Common myeloid progenitor, CD34-positive (primary cell): ENCODE measurements at places on chromosomes 2 and 18.

DNA sequence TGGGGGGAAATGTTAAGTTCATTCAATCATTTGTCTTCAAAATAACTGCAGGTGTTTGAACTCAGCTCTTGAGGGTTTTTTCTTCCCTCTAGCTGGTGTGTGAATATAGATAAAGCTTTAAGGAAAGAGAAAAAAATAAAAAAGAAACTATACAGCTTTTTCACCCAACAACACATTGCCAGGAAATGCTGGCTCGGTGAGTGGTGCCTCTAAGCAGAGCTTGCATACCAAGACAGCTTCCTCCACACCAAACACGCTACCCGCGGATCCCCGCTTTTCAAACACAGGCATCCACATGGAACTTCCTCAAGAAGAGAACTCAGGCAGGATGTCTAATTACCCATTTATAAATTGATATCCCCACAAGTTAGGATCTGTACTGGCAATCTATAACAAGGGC, 69.8 kb upstream of the TANK start:
- H3K4me3 ChIP-seq = peak overlapping the region; percentile 52
- no peak overlapping the region for H3K27ac ChIP-seq
- no peaks in the 10 kb centered on the region for H3K36me3 ChIP-seq
- H3K27me3 ChIP-seq = no peaks in the 10 kb centered on the region
- peak; percentile 82 for DNase-seq

DNA sequence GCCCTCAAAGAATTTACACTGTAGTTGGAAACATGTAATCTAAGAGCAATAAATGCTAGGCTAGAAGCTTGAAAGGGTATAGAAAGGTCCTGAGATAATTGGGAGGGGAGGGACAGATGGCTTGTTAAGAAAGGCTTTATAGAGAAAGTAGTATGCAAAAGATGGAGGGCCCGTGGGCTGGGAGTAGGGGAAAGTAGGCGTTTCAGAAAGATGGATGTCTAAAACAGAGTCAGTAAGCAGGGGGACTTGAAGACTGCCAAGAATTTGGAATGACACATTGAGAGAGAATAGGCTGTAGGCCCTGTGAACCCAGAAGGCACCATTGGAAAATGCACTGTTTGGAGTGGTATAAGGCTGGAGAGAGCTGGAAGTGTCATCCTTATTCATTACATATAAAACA, 822 bp downstream of the PSMG2 start:
- no peaks in the 10 kb centered on the region for H3K27me3 ChIP-seq
- H3K4me1 ChIP-seq = peaks cover 5% of the 10 kb centered on the region
- DNase-seq = no peak
- peaks cover 22% of the 10 kb centered on the region for H3K36me3 ChIP-seq

DNA sequence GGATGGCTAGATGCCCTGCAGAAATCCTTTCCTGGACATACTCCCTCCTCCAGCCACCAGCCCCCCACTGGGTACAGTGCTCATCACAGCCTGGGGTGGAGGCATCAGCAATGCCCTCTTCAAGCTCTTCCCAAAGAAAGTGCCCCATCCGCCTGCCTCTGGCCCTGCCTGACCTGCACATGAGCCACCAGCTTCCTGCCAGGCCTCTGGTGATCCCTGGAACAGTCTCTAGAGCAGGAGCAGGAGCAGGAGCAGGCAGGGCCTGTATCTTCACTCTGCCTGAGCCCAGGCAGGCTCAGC, 54.1 kb upstream of the CAB39 start:
- H3K36me3 ChIP-seq = no peaks in the 10 kb centered on the region
- no peaks in the 10 kb centered on the region for H3K27me3 ChIP-seq
- H3K27ac ChIP-seq = peak overlapping the region; percentile 71
- H3K4me3 ChIP-seq = peak overlapping the region; percentile 52
- peaks cover 55% of the 10 kb centered on the region for H3K4me1 ChIP-seq

GRCh38 chr18:6404834-6405233, 9.9 kb downstream of the L3MBTL4 start:
- no peak for DNase-seq
- no peaks in the 10 kb centered on the region for H3K27me3 ChIP-seq
- H3K4me3 ChIP-seq = no peak overlapping the region
- H3K4me1 ChIP-seq = no peaks in the 10 kb centered on the region
- no peak overlapping the region for H3K27ac ChIP-seq
- no peaks in the 10 kb centered on the region for H3K36me3 ChIP-seq

- H3K36me3 ChIP-seq = no peaks in the 10 kb centered on the region
- peaks cover 24% of the 10 kb centered on the region for H3K4me1 ChIP-seq
- no peak overlapping the region for H3K27ac ChIP-seq
- no peak overlapping the region for H3K4me3 ChIP-seq
- H3K27me3 ChIP-seq = no peaks in the 10 kb centered on the region
Measured at GRCh38 chr2:99825630-99826029, 316.8 kb downstream of the AFF3 start.

DNA sequence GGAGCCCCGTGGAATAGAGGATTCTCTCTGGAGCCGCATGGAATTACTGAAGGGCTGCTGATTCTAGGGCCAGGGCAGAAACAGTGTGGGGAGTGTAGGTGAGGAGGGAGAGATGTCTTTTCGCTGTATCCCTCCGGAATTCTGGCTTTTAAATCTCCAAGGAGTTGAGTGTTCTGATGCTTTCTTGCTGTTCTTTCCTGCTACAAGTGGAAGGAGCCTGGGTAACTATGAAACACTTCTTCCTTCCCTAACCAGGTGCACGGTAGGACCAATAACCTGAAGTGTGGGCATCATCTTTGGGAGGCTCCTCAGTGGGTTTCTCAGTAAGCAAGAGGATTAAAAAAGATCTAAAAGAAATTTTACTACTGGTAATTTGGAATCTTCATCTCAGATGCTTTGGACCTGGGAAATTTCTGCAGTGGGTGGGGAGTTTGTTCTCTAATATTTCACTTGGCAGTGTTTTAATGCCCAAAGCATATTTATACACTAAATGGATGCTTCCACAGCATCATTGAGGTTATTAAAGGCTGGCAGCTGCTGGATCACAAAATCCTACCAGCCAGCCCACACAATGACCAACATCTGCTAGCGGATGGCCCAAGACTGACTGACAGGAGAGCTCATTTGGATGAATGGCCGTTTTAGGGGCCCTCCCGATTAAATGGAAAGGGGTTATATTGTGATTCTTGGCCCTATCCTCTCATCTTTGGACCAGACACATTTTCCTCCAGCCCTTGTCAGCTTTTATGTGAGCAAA, 2.1 kb downstream of the EML6 start:
- H3K36me3 ChIP-seq = no peaks in the 10 kb centered on the region
- peaks cover 4% of the 10 kb centered on the region for H3K27me3 ChIP-seq
- DNase-seq = no peak
- peaks cover 9% of the 10 kb centered on the region for H3K4me1 ChIP-seq

GRCh38 chr2:212811921-212812320, 273.3 kb upstream of the ERBB4 start:
- no peak overlapping the region for H3K4me3 ChIP-seq
- H3K27ac ChIP-seq = no peak overlapping the region
- peaks cover 4% of the 10 kb centered on the region for H3K27me3 ChIP-seq

- no peaks in the 10 kb centered on the region for H3K4me1 ChIP-seq
- no peak overlapping the region for H3K27ac ChIP-seq
- no peaks in the 10 kb centered on the region for H3K36me3 ChIP-seq
- no peaks in the 10 kb centered on the region for H3K27me3 ChIP-seq
- no peak overlapping the region for H3K4me3 ChIP-seq
Measured at GRCh38 chr2:86272111-86272510, 65.3 kb downstream of the REEP1 start.

- DNase-seq = no peak
- H3K27ac ChIP-seq = no peak overlapping the region
- H3K36me3 ChIP-seq = peaks cover 33% of the 10 kb centered on the region
- H3K27me3 ChIP-seq = no peaks in the 10 kb centered on the region
- no peaks in the 10 kb centered on the region for H3K4me1 ChIP-seq
Measured at GRCh38 chr18:63402246-63403162, 19.8 kb downstream of the VPS4B start.

DNA sequence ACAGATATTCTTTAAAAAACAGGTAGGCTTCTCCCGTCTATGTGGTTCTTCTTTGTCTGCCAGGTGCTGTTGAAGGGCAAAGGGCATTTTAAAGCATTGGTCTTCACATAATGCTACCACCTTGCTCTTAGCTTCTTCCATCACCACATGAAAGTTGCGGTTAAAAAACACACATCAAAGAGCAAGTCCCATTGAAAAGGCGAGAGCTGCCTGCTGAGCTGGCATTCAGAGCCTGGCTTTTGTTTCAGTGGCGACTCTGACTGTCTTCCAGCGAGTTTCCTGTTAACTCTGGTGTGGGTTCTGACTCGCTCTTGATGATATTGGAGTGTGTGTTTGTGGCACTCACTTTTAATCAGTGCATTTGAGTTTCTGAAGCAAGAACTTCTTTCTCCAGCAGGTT, 624.9 kb upstream of the FANCL start:
- H3K27me3 ChIP-seq = no peaks in the 10 kb centered on the region
- no peak overlapping the region for H3K27ac ChIP-seq
- H3K4me1 ChIP-seq = no peaks in the 10 kb centered on the region
- H3K36me3 ChIP-seq = no peaks in the 10 kb centered on the region
- H3K4me3 ChIP-seq = no peak overlapping the region
- DNase-seq = no peak

DNA sequence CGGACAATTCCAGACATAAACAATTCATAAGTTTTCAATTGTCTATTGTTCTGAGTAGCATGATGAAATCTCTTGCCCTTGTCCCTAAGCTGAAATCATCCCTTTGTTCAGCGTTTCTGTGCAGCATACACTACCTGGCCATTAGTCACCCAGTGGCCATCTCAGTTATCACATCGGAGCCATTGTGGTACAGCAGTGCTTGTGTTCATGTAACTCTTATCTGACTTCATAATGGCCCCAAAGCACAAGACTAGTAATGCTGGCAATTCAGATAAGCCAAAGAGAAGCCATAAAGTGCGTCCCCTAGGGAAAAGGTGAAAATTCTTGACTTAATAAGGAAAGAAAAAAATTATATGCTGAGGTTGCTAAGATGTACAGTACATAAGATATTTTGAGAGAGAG, 127.2 kb downstream of the FHOD3 start:
- H3K4me3 ChIP-seq = no peak overlapping the region
- no peaks in the 10 kb centered on the region for H3K36me3 ChIP-seq
- DNase-seq = no peak
- H3K27me3 ChIP-seq = no peaks in the 10 kb centered on the region
- H3K4me1 ChIP-seq = no peaks in the 10 kb centered on the region

GRCh38 chr2:157596992-157597681, 31.5 kb downstream of the ACVR1C start:
- H3K36me3 ChIP-seq = no peaks in the 10 kb centered on the region
- H3K4me1 ChIP-seq = peaks cover 3% of the 10 kb centered on the region
- H3K27ac ChIP-seq = no peak overlapping the region
- no peaks in the 10 kb centered on the region for H3K27me3 ChIP-seq

- H3K27ac ChIP-seq = no peak overlapping the region
- peaks cover 2% of the 10 kb centered on the region for H3K4me1 ChIP-seq
- H3K4me3 ChIP-seq = no peak overlapping the region
- H3K27me3 ChIP-seq = no peaks in the 10 kb centered on the region
Measured at GRCh38 chr2:42864641-42865280, 72.4 kb upstream of the HAAO start.

DNA sequence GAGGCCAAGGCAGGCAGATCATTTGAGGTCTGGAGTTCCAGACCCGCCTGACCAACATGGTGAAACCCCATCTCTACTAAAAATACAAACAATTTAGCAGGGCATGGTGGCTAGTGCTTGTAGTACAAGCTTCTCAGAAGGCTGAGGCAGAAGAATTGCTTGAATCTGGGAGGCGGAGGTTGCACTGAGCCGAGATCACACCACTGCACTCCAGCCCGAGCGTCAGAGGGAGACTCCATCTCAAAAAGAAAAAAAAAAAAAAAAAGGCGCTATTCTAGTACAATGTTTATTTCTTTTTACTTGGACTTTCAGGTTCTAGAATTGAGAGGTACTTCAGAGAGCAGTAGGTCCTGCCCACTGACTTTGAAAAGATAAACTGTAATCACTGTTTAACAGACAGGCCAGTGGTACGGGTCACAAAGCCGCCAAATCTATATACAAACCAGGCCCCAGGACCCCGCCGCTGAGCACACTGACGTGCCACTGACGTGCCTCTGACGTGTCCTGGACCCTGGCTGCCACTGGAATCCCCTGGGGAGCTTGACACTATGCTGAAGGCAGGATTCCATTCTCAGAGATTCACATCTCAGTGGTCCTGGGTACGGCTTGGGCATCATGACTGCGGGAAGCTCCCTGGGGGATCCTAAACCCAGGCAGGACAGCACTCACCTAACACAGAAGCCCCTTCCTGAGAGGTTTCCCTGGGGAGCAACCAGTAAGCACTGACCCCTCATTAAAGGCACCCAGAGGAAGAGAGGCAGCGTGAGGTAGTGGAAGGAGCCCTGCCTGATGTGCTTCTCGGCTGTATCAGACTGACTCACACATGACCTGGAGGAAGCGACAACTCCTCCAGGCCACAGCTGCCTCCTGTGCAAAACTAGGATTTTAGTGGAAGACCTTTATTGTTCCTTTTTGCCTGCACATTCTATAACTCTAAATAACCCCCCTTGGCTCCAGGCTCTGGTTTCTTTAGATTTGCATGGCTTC, 197.8 kb upstream of the MEIS1 start:
- no peaks in the 10 kb centered on the region for H3K27me3 ChIP-seq
- no peak overlapping the region for H3K27ac ChIP-seq
- DNase-seq = no peak
- no peak overlapping the region for H3K4me3 ChIP-seq

GRCh38 chr2:61538920-61539520, 864 bp upstream of the XPO1 start:
- peak overlapping the region; percentile 97 for H3K27ac ChIP-seq
- peaks cover 26% of the 10 kb centered on the region for H3K4me1 ChIP-seq
- peak; percentile 81 for DNase-seq
- H3K36me3 ChIP-seq = no peaks in the 10 kb centered on the region
- no peaks in the 10 kb centered on the region for H3K27me3 ChIP-seq
- peak overlapping the region; percentile 98 for H3K4me3 ChIP-seq

- no peak overlapping the region for H3K4me3 ChIP-seq
- no peak overlapping the region for H3K27ac ChIP-seq
- no peaks in the 10 kb centered on the region for H3K36me3 ChIP-seq
- DNase-seq = no peak
- no peaks in the 10 kb centered on the region for H3K4me1 ChIP-seq
- no peaks in the 10 kb centered on the region for H3K27me3 ChIP-seq
Measured at GRCh38 chr2:35503311-35503710, 852.3 kb upstream of the CRIM1 start.

GRCh38 chr18:741931-742512, 29.6 kb upstream of the ENOSF1 start:
- peaks cover 49% of the 10 kb centered on the region for H3K36me3 ChIP-seq
- no peaks in the 10 kb centered on the region for H3K27me3 ChIP-seq
- no peaks in the 10 kb centered on the region for H3K4me1 ChIP-seq
- DNase-seq = peak; percentile 82
